ENCODE measurements at places on chromosomes 7 and 10.
A peak's percentile ranks its signal among the peaks of the same experiment; 100 is the strongest.

- no peak for DNase-seq
Observed at GRCh38 chr7:113945018-113945938, 26.5 kb upstream of the PPP1R3A start.

GRCh38 chr7:121505021-121505420 is 108.9 kb upstream of the FAM3C start:
- DNase-seq, result no peak

DNA sequence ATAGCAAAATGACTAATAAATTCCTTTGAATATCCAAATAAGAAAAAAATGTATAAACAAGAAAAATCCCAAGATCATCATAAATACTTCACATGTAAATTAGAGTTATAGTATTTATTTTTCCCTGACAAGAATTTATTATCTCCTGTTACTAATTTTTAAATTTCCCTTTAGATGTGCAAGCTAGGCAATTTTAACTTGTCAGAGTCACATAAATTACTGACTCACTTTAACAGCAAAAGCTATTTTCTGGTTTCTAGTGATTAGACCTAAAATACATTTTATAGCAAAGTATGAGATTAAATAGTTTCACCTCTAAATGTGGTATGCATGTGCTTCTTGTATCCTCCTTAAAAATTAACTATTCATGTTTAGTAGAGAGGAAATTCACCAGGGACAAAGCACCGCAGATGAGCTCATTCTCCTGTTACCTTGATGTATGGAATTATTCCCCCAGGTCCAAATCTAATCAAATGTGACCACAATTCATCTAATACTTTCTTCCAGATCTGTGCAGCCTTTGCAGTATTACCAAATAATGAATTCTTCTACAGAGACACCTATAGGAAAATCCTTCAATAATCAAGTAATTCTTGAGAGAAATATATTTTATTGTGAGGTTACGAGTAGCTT is 621.2 kb downstream of the DNAJB9 start:
- no peak for DNase-seq

- DNase-seq, result peak; percentile 57
Observed at GRCh38 chr10:72637398-72637857, 11.5 kb upstream of the MICU1 start.

GRCh38 chr10:124791547-124792348 is at the start of gene EEF1AKMT2:
Gene EEF1AKMT2, minus strand, starts transcription at chr10:124791887. Its CDS starts 54 bp downstream, at chr10:124791833.
- peak; percentile 85 for DNase-seq

GRCh38 chr7:81210137-81211064 is 291.6 kb upstream of the SEMA3C start:
- no peak for DNase-seq

DNA sequence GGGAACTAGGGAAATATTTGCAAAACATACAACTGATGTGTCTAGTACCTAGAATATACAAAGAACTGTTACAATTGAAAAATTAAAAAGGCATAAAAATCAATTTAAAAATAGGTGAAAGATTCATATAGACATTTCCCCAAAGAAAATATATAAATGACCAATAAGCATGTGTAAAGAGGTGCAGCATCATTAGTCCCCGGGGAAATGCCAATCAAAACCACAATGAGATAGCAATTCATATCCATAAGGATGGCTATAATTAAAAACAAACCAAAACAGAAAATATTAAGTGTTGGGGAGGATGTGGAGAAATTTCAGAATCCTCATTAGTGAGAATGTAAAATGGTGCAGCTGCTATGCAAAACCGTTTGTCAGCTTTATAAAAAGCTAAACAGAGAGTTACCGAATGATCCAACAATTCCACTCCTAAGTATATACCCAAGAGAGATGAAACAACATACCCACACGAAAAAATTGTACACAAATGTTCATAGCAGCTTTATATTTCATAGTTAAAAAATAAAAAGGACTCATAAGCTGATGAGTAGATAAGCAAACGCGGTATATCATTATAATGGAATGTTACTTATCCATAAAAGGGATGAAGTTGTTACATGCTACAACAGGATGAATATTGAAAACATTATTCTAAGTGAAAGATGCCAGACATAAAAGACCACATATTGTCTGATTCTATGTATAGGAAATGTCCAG is 210.1 kb upstream of the INHBA start:
- DNase-seq, result no peak

- no peak for DNase-seq
Observed at GRCh38 chr7:77386165-77386822, 29.9 kb downstream of the GSAP start.

GRCh38 chr7:69732203-69732602 is 133.9 kb downstream of the AUTS2 start:
- DNase-seq, result no peak

GRCh38 chr10:31782701-31783100 is 145.9 kb downstream of the ARHGAP12 start:
- no peak for DNase-seq

- DNase-seq, result no peak
Observed at GRCh38 chr10:2874963-2875362, 192.4 kb upstream of the PFKP start.

DNA sequence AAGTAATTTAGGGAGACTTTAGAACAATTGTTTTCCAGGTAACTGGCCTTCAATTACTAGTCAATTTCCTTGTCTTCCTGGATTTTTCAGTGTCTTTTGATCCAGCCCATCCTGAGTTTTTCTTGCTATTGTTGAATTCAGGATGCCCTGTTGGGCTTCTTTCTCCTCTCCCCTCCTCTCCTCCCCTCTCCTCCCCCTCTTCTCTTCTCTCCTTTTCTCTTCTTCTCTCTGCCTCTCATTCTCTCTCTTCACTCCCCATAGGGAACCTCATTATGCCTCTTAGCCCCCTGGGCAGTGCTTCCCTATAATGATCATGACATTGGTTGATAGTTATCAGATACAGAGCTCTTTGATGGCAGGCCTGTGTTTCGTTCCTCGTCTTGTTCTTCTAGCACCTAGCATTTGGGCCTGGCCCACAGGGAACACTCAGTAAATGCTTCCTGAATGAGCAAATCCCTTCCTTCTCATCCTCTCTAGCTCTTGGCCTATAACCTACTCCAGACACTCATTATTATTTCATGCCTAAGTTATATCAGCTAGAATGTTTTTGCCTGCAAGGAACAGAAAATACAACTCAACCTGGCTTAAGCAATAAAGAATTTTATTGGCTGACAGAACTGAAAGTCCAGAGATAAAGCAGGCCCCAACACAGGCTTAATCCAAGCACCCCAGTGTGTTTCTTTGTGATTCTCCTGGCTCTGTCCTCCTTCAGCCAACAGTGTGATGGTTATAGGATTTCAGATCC is 56.8 kb downstream of the CACNB2 start:
- DNase-seq, result no peak

GRCh38 chr10:23158370-23158769 is 33.7 kb upstream of the PTF1A start:
- DNase-seq, result peak; percentile 31

DNA sequence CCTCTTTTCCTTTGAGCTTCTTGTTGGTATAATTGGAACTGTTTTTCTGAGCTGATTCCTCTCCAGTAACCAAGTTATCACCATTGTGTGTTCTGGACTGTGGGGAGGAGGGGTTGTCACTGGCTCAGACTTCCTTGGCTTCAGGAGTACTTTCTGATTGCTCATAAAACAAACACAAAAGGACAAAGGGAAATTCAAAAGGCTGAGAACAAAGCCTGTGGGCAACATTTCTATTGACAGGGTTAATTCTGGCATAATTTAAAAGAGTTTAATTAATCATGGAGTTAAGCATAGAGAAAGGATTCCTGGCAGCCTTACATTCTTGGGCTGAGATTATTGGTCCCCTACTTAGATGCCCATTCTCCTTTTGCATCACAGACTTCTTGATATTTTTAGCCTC is 222.9 kb upstream of the KMT2E start:
- DNase-seq, result no peak
